Neural crest cell (in vitro differentiated cells): ENCODE measurements at places on chromosomes 5 and 9. TPM values are rescaled to one million over a fixed set of nuclear protein-coding genes. Genes with fewer than 3 reads are reported as not detected.

DNA sequence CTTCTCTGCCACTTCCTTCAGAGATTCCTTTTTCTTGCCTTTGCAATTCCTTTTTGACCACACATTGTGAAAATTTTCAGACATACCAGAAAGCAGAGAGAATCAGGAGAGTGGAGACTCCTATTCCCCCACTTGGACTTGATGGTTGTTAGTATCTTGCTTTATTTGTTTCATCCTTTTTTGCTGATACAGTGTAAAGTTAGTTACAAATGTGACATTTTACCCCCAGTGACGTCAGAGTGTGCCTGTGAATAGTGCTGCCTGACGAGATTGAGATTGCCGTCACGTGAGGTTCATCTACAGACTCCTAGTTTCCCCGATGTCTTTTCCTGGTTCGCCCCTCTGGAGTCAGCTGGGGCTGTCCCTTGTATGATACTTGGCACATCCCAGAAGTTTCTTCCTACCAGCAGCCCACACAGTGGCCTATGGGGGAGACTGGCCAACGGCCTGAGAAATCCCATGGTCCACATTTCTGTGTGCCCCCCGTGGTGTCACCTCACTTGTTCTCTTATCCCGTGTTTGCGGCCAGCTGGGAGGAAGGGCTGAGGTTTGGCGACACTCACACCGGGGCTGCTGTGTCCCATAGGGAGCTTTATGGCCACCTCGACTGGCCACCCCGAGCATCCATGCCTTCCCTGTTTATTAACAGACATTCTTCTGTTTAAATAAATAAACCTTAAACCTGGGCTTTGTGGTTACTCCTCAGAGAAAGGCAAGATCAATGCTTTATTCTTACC lies 48.2 kb upstream of the CACNA1B start:
- no peaks in the 10 kb centered on the region for H3K27me3 ChIP-seq
- no peaks in the 10 kb centered on the region for H3K4me1 ChIP-seq
- peak overlapping the region; percentile 86 for H3K27ac ChIP-seq
- no peak overlapping the region for H3K4me3 ChIP-seq
- peaks cover 43% of the 10 kb centered on the region for H3K36me3 ChIP-seq
- no peak for DNase-seq

GRCh38 chr5:134125039-134126015 lies 10.8 kb downstream of the TCF7 start:
- H3K4me1 ChIP-seq = peaks cover 5% of the 10 kb centered on the region
- no peaks in the 10 kb centered on the region for H3K36me3 ChIP-seq
- H3K27me3 ChIP-seq = no peaks in the 10 kb centered on the region
- peak overlapping the region; percentile 41 for H3K4me3 ChIP-seq

DNA sequence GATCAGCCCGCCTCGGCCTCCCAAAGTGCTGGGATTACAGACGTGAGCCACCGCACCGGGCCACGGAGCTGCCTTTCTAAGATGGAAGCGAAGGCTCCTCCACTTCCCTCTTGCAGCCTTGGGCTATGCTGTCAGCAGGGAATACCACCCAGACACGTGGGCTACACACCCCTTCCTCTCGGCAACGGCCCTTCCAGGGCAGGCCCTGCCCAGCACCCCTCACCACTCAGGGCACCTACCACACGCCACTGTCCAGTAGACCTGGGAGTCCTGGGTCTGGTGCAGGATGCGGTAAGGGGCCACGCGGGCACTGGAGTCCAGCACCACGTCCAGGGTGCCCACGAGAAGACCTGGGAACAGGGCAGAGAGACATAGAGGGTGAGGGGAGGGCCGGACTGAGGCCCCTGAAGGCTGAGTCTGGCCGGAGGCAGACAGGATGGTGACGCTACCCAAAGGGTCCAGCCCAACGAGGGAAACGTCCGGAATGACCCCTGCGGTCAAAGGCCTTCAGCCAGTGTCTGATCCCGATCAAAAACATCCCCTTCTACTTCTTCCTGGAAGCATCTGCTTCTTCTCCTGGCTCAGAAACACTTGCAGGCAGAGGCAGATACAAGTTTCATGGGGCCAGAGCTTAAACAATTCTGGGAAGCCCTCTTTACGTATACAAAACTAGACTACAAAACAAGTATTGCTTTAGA lies 3.1 kb downstream of the TBC1D9B start:
- no peak for DNase-seq
- peak overlapping the region; percentile 65 for H3K4me3 ChIP-seq
- no peak overlapping the region for H3K27ac ChIP-seq
- H3K36me3 ChIP-seq = peaks cover 3% of the 10 kb centered on the region
- H3K4me1 ChIP-seq = peaks cover 5% of the 10 kb centered on the region

DNA sequence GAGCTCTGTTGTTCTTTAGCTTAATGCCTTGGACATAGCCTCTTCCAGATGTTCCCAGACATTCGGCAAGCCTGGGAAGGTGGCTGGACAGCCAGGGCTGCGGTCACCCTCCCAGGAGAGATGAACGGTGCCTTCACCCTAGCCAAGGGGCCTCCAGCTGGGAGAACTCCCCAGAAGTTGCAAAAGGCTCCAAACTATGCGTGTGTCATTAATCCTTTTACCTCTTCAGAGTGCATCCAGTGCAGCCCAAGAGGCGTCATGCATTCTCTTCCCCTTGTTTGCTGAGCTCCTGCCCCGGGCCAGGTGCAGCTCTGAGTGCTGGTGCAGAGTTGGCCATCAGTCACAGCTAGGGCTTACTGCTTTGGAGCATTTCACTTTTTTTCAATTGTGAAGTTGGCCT lies 22.8 kb downstream of the HMCN2 start:
- no peaks in the 10 kb centered on the region for H3K4me1 ChIP-seq
- H3K4me3 ChIP-seq = no peak overlapping the region
- no peaks in the 10 kb centered on the region for H3K36me3 ChIP-seq
- H3K27me3 ChIP-seq = peaks cover 69% of the 10 kb centered on the region

- peaks cover 3% of the 10 kb centered on the region for H3K36me3 ChIP-seq
- H3K4me3 ChIP-seq = no peak overlapping the region
- no peak for DNase-seq
- no peaks in the 10 kb centered on the region for H3K4me1 ChIP-seq
Measured at GRCh38 chr9:93028448-93029006, 30.0 kb upstream of the SUSD3 start.

DNA sequence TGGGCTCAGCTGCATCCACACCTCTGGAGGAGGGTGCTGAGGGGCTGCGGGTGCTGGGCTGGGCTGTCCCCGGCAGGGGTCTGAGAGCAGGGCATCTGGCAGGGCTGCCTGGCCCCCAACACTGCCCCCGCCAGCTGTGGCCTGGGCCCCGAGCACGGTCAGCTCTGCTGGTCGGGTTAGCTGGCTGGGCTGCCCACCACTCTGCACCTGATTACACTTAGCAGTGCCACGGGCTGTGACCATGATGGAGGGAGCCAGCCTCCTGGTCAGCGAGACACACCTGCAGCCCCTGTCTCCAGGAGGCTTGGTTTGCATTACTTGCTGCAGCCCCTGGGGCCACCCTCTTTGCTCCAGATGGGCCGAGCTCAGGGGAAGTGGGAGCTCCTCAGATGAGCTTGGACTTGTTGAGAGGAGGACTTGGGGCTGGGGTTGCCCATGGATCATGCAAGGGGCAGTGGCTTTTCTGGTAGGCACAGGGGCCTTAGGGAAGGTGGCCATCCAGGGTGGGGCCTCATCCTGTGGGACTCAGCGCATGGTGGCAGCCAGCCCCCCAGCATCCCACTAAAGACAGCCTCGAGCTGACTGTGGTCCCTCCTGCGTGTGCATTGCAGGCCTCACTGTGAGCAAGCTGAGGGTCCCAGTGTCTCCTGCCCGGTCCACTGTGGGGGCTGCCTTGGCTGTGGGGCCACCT lies 132.0 kb upstream of the FAM120A start:
- no peaks in the 10 kb centered on the region for H3K36me3 ChIP-seq
- H3K27ac ChIP-seq = no peak overlapping the region
- H3K4me3 ChIP-seq = no peak overlapping the region

DNA sequence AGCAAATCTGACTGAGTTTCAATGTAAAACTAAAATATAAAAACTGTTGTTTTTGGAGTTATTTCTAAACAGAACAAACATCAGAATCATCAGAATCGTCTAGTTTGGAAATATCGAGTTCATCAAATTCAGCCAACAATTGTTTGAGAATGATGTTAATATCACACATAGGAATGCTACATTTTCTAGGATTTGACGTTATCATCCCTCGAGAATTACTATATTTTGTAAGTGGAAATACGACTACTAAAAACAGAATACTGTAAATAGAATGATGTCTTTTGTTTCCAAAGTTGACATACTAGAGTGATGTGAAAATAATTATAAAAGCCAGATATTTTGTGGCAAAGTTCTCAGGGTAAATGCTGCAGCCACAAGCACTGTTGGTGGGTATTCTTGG lies 805.9 kb downstream of the TLE1 start:
- no peak overlapping the region for H3K4me3 ChIP-seq
- no peaks in the 10 kb centered on the region for H3K36me3 ChIP-seq
- no peak overlapping the region for H3K27ac ChIP-seq

GRCh38 chr5:151496041-151496484 lies 48.7 kb downstream of the SLC36A1 start:
- peaks cover 11% of the 10 kb centered on the region for H3K36me3 ChIP-seq
- peak overlapping the region; percentile 84 for H3K27ac ChIP-seq
- no peaks in the 10 kb centered on the region for H3K27me3 ChIP-seq
- peaks cover 27% of the 10 kb centered on the region for H3K4me1 ChIP-seq
- no peak for DNase-seq
- peak overlapping the region; percentile 54 for H3K4me3 ChIP-seq

DNA sequence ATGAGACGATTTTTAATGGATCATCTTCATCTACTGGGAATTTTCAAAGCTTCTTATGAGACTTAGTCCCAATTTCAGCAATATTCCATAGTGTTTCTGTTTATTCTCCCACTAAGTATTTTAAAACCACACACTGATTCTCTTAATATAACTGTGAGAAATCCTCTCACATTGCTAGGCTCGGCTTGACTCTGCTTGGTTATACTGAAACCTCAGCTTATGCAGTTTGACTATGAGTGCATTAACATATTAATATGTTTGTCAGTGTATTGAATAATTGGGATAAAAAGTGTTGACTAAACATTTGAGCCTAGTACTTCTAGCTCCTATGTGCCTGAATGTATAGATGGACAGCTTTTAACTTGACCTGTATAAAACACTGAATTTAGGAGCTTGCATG lies 298.5 kb upstream of the IZUMO3 start:
- no peaks in the 10 kb centered on the region for H3K36me3 ChIP-seq
- H3K4me3 ChIP-seq = no peak overlapping the region
- H3K27ac ChIP-seq = no peak overlapping the region

GRCh38 chr5:180070756-180071530 lies 616 bp downstream of the RNF130 start:
- peak overlapping the region; percentile 97 for H3K27ac ChIP-seq
- peak overlapping the region; percentile 98 for H3K4me3 ChIP-seq
- peaks cover 35% of the 10 kb centered on the region for H3K4me1 ChIP-seq
- H3K36me3 ChIP-seq = peaks cover 6% of the 10 kb centered on the region

- H3K27me3 ChIP-seq = peaks cover 5% of the 10 kb centered on the region
- H3K4me3 ChIP-seq = peak overlapping the region; percentile 79
- no peaks in the 10 kb centered on the region for H3K36me3 ChIP-seq
- peak; percentile 41 for DNase-seq
- no peak overlapping the region for H3K27ac ChIP-seq
Measured at GRCh38 chr5:150801117-150801927, 22.8 kb downstream of the SMIM3 start.

GRCh38 chr9:69086312-69086711 lies 50.8 kb downstream of the FXN start:
- peaks cover 3% of the 10 kb centered on the region for H3K36me3 ChIP-seq
- H3K4me1 ChIP-seq = peaks cover 10% of the 10 kb centered on the region
- H3K27ac ChIP-seq = no peak overlapping the region
- no peak for DNase-seq
- H3K27me3 ChIP-seq = no peaks in the 10 kb centered on the region

- no peak overlapping the region for H3K4me3 ChIP-seq
- H3K27ac ChIP-seq = no peak overlapping the region
- H3K27me3 ChIP-seq = no peaks in the 10 kb centered on the region
- no peak for DNase-seq
- peaks cover 5% of the 10 kb centered on the region for H3K4me1 ChIP-seq
- no peaks in the 10 kb centered on the region for H3K36me3 ChIP-seq
Measured at GRCh38 chr9:72952381-72952690, 517 bp downstream of the ALDH1A1 start.

DNA sequence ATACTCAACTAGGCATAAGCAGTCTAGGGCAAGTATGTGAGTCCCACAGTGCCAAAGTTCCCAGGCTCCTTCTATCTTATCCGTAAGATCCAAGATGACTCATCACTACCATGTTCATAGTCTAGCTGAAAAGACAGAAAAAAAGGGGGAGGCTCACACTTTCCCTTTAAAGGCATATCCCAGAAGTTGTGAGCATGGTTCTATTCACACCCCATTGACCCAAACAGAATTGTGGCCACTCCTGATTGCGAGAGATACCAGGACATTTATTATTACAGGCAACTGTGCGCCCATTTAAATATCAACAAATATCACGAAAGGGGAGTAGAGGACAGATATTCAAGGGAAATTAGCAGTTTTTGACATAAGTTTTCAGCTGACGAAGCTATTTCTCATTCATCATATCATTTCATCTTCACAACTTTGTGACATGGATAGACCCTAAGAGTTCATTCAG lies 8.1 kb upstream of the PFDN1 start:
- no peaks in the 10 kb centered on the region for H3K4me1 ChIP-seq
- H3K36me3 ChIP-seq = no peaks in the 10 kb centered on the region
- no peak overlapping the region for H3K27ac ChIP-seq
- peaks cover 5% of the 10 kb centered on the region for H3K27me3 ChIP-seq

GRCh38 chr9:72349240-72349639 lies 15.8 kb downstream of the ZFAND5 start:
- H3K27ac ChIP-seq = no peak overlapping the region
- peaks cover 8% of the 10 kb centered on the region for H3K4me1 ChIP-seq
- H3K27me3 ChIP-seq = no peaks in the 10 kb centered on the region
- no peak overlapping the region for H3K4me3 ChIP-seq
- no peak for DNase-seq

GRCh38 chr5:168747987-168748777 lies 169.0 kb upstream of the PANK3 start:
- H3K27me3 ChIP-seq = peaks cover 5% of the 10 kb centered on the region
- peaks cover 2% of the 10 kb centered on the region for H3K36me3 ChIP-seq

DNA sequence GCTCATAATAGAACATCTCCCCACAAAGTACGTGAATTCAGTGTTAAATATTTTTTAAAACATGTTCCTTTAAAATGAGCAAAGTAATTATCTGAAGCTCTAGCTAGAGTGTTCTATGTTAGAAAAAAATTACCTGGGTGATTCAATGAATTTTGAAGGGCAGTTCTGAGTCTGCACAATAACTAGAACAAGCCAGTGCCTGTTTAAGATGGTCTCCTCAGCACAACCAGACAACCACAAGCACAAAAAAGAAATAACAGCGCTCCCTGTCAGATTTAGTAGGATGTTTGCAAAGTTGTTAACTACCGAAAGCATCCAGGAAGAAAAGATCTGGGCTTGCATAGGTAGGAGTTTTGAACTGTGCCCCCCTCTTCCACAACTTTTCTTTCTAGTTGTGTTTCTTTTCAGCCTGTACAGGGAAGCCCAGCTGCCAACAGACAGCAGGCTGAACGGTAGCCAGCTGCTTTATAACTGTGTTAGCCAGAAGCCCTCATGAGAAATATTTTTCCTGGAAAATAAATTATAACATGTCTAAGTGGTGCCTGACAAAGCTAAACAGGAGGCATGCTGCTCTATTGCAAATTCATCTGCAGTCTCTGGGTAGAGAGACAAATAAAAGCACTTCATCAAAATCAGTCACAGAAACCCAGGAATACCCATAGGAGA lies 1026.9 kb downstream of the MAT2B start:
- no peak for DNase-seq
- H3K27ac ChIP-seq = no peak overlapping the region
- no peak overlapping the region for H3K4me3 ChIP-seq
- no peaks in the 10 kb centered on the region for H3K27me3 ChIP-seq
- H3K4me1 ChIP-seq = no peaks in the 10 kb centered on the region

The SOHLH1 gene
- not detected in 2 replicates for total RNA-seq

The CDH6 gene
- 233 and 247 TPM in 2 replicates for total RNA-seq

The PRR7 gene
- 16.1 and 19.0 TPM in 2 replicates for total RNA-seq
